Naive thymus-derived CD8-positive, alpha-beta T cell (primary cell): ENCODE measurements at places on chromosomes 11 and 22. TPM values are rescaled to one million over a fixed set of nuclear protein-coding genes. Genes with fewer than 3 reads are reported as not detected.

DNA sequence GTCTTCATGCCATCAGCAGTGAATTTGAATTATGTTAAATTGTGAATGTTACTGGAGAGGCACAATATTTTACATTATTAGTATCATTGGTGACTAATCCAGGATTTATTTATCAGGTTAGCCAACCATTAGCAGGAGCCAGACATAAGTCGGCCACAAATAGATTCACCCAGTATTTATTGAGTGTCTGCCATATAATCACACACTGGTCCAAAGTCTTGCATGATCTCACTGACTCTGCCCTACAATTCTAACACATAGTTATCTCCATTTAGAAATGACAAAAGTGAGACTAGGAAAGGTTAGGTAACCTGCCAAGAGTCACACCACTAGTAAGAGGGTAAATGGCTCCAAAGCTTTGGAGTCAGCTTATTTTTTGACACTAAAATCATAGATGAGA lies 179.6 kb downstream of the BLID start:
- peaks cover 12% of the 10 kb centered on the region for H3K27me3 ChIP-seq
- no peak overlapping the region for H3K4me3 ChIP-seq
- no peak for DNase-seq
- H3K4me1 ChIP-seq, result no peaks in the 10 kb centered on the region
- H3K27ac ChIP-seq, result no peak overlapping the region

- peaks cover 2% of the 10 kb centered on the region for H3K27me3 ChIP-seq
- H3K4me3 ChIP-seq, result peak overlapping the region; percentile 86
- no peaks in the 10 kb centered on the region for H3K36me3 ChIP-seq
- DNase-seq, result peak; percentile 78
Measured at GRCh38 chr11:124746621-124747243, 5.3 kb downstream of the VSIG2 start.

GRCh38 chr11:117620086-117620485 lies 176.9 kb downstream of the DSCAML1 start:
- no peaks in the 10 kb centered on the region for H3K36me3 ChIP-seq
- H3K4me3 ChIP-seq, result no peak overlapping the region
- no peak for DNase-seq
- no peak overlapping the region for H3K27ac ChIP-seq
- H3K4me1 ChIP-seq, result no peaks in the 10 kb centered on the region

DNA sequence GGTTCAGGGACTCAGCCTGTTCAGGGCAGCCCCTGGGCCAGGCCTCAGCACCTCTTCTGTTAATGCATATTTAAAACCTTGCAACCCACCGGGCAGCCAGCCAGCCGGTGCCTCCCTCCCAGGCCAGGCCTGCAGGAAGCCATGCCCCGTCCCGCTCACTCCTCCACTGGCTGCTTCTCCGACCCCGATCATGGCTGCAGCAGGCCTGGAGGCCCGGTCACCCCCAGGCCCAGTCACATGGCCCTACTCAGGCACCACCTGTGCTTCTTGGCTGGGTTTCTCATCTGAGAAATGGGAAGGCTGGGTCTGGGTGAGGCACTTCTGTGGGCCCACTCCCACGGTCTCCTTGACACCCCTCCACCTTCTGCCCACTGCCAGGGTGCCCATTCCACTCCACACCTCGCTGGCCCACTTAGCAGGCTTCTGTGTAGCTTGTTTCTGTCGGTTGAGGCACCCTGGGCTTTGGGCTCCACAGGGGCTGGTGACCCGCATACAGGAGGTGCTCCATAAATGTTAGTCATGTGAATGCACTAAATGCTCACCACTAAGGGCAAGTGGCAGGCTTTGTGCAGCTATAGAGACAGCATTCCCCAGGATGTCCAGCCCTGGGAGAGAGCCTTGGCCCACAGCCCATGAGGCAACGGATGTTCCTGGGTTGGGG lies 11.4 kb downstream of the RTN4R start:
- no peak for DNase-seq
- peaks cover 9% of the 10 kb centered on the region for H3K4me1 ChIP-seq
- H3K27me3 ChIP-seq, result no peaks in the 10 kb centered on the region
- H3K36me3 ChIP-seq, result no peaks in the 10 kb centered on the region

- no peaks in the 10 kb centered on the region for H3K4me1 ChIP-seq
- no peaks in the 10 kb centered on the region for H3K36me3 ChIP-seq
- H3K4me3 ChIP-seq, result no peak overlapping the region
- DNase-seq, result no peak
Measured at GRCh38 chr22:45923835-45924234, 53.1 kb downstream of the WNT7B start.

GRCh38 chr11:90601261-90601660 lies 378.4 kb upstream of the CHORDC1 start:
- H3K4me1 ChIP-seq, result no peaks in the 10 kb centered on the region
- DNase-seq, result no peak
- H3K4me3 ChIP-seq, result no peak overlapping the region
- H3K36me3 ChIP-seq, result no peaks in the 10 kb centered on the region
- H3K27ac ChIP-seq, result no peak overlapping the region
- no peaks in the 10 kb centered on the region for H3K27me3 ChIP-seq

DNA sequence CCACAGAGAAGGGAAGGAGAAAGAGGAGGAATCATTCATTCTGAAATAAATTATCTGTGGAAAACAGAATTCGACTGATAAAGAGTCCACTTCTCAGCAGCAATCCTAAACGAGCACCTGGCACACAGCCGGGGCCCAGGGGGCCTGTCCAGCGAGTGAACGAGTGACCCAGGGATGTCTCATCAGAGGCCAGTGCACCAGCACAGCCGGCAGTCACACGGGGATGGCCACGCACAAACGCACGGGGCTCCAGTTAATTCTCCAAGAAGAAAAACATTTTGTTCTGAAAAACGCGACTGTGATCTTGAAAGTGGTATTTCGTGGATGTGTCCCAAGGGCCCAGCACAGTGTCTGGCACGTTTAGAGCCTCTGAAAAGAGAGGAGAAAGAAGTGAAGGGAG lies 154.6 kb downstream of the BRD1 start:
- H3K36me3 ChIP-seq, result no peaks in the 10 kb centered on the region
- no peak overlapping the region for H3K4me3 ChIP-seq
- DNase-seq, result no peak
- H3K27ac ChIP-seq, result no peak overlapping the region

DNA sequence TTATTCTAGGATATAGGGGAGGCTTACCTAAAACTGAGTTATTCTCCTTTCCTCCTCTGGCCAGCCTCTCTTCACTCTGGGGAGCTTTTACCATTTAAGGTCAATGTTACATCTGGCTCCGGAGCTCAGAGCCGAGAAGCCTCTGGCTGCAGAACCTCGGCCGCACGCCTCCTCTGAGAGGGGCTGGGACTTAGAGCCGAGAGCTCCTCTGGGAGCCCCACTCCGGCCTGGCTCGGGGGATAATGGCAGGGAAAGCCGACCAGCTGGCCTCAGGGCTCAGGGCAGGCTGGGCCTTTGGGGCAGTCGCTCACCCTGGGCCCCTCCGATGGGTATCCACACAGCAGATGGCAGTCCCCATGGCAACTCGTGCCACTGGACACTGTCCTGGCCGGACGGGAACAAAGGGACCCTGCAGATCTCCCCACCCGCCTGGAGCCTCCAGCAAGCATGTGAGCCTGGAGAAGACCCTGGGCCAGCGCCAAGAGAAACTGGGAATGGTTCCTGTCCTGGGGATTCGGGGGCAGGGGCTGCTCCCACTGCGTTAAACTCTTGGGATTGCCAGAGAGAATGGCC lies at the start of gene IRAG1:
IRAG1 (minus strand) TSS at position 247 of the 573 bp plus-strand sequence; CDS start at position 94, 153 bp downstream.
- DNase-seq, result no peak
- peaks cover 10% of the 10 kb centered on the region for H3K27me3 ChIP-seq

GRCh38 chr11:76288166-76288980 lies 82.1 kb upstream of the WNT11 start:
- peak overlapping the region; percentile 46 for H3K4me3 ChIP-seq
- H3K4me1 ChIP-seq, result peaks cover 53% of the 10 kb centered on the region
- DNase-seq, result no peak
- no peaks in the 10 kb centered on the region for H3K27me3 ChIP-seq
- no peaks in the 10 kb centered on the region for H3K36me3 ChIP-seq
- peak overlapping the region; percentile 93 for H3K27ac ChIP-seq

DNA sequence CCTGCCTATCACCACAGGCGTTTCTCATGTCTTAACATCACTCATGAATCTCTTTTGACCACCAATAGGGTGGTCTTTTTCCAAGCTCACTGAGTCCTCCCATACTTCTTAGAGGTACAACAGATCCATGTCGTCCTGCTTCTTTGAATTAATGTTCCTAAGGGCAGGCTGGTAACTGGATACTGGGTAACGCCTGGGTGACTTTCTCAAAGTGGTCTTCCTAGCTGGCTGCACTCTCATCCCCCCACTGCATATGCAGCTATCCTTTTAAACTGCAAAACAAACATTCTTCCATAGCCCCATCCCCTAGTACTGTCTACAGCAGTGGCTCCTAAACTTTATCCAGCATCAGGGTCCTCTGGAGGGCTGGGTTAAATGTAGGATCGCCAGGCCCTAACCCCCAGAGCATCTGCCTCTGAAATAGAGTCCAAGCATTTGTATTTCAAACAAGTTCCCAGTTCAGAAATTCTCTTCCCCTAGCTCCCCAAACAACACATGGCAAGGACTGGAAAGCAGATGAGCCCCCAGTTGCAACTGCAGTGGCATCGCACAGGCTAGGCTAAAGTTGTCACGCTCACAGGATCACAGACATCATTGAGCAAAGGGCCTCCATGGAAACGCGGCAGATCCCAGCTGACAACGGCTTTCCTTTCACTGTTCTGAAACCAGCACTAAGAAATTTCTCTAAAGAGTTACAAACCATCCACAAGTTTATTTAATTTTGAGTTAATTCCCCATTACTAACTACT lies 204.9 kb downstream of the LARGE1 start:
- H3K36me3 ChIP-seq, result no peaks in the 10 kb centered on the region
- no peak overlapping the region for H3K4me3 ChIP-seq
- H3K27ac ChIP-seq, result no peak overlapping the region
- no peak for DNase-seq
- H3K4me1 ChIP-seq, result no peaks in the 10 kb centered on the region
- H3K27me3 ChIP-seq, result peaks cover 2% of the 10 kb centered on the region

GRCh38 chr11:35343033-35343598 lies 76.2 kb downstream of the SLC1A2 start:
- H3K36me3 ChIP-seq, result peaks cover 3% of the 10 kb centered on the region
- H3K4me1 ChIP-seq, result peaks cover 17% of the 10 kb centered on the region
- H3K27ac ChIP-seq, result peak overlapping the region; percentile 82
- peak overlapping the region; percentile 47 for H3K4me3 ChIP-seq
- no peak for DNase-seq

DNA sequence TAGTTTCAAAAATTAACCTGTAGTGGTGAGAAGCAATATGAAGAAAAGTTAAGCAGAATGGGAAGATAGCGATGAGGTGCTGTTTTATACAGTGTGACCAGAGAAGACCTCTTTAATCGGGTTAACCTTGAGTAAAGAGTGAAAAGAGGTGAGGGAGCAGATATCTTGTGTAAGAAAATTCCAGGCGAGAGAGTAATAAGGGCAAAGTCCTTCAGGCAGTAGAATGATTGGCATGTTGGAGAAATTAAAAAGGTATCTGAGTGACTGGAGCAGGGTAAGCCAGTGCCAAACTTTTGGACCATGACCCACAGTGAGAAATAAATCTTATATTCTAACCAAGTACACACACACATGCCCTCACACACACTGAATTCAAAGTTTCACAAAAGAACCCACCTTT lies 374.7 kb upstream of the LARGE1 start:
- no peaks in the 10 kb centered on the region for H3K36me3 ChIP-seq
- H3K4me3 ChIP-seq, result no peak overlapping the region
- H3K27ac ChIP-seq, result no peak overlapping the region
- DNase-seq, result no peak
- H3K27me3 ChIP-seq, result no peaks in the 10 kb centered on the region

DNA sequence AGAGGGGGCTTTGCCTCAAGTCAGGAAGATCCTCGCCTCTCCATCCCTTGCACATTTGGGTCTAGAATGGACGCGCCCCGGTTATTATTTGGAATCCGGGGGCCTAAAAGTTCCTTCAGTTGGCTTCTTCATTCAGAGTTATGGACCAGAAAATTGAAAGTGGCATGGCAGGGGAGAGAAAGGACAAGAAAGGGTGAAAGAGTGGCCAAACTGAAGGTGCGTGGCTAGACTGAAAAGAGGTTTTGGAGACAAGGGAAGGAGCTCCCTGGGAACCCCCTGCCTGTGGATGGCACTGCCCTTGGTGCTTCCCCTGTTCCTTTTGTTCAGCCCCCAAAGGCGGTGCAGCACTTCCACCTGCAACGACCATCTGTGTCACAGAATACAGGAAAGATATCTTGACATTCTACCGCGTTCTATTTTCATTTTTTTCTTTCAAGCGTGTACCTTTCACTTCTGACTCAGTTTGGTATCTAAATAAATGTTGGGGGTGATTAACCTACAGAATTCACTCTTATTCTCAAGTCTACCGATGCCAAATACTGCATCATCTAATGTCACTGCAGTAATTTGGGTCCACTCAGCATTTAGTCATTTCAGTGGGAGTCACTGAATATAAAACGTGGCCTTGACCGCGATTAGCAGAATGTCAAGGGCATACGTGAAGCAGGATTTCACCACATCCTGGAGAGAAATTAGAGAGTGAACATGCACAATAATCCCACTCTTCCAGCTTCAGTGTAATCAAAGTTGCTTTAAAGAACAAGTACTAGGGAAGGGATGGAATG lies 88.1 kb upstream of the ARHGAP32 start:
- H3K4me1 ChIP-seq, result peaks cover 38% of the 10 kb centered on the region
- H3K27me3 ChIP-seq, result no peaks in the 10 kb centered on the region
- H3K27ac ChIP-seq, result peak overlapping the region; percentile 46
- peak overlapping the region; percentile 84 for H3K4me3 ChIP-seq
- H3K36me3 ChIP-seq, result no peaks in the 10 kb centered on the region

GRCh38 chr11:95585752-95586077 lies 203.9 kb downstream of the FAM76B start:
- no peak overlapping the region for H3K27ac ChIP-seq
- no peaks in the 10 kb centered on the region for H3K36me3 ChIP-seq
- no peak for DNase-seq
- H3K27me3 ChIP-seq, result no peaks in the 10 kb centered on the region

DNA sequence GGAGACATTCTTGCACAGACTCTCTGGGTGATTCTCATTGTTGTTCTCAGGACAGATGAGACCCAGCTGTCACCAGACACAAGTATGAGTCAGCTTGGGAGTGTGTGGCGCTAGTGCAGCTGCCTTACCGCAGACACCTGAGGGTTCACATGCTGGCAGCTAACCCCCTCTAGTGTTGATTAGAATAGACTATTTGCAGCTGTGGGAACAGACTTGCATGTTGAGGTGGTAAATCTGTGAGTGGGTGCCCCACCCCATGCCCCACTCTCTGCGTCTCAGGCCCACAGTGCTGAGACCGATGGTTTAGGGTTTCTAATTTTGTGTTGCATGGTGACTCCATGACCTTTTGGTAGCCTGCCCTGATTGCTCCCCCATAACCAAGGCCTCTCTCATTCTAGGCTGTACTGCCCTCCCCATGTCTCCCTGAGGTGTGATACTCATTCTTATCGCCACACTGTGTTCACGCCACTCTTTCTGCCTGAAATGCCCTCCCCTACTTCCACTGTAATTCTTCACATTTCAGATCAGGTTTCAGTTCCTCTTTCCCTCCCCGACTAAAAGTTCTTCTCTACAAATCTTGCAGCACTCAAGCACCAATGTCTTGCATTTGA lies 73.7 kb upstream of the KIRREL3 start:
- H3K4me3 ChIP-seq, result no peak overlapping the region
- DNase-seq, result no peak
- no peaks in the 10 kb centered on the region for H3K4me1 ChIP-seq
- H3K27me3 ChIP-seq, result no peaks in the 10 kb centered on the region
- no peak overlapping the region for H3K27ac ChIP-seq

Gene C2CD2L
- 27.8 TPM for total RNA-seq

Gene NELL1
- not detected for total RNA-seq

Gene VSTM5
- not detected for total RNA-seq

Gene TENM4
- not detected for total RNA-seq

Gene ENDOD1
- 10.2 TPM for total RNA-seq
